Central memory CD4-positive, alpha-beta T cell (primary cell): ENCODE measurements at places on chromosomes 3 and 15.

- no peak for DNase-seq
Observed at GRCh38 chr15:36557364-36557763, 22.1 kb upstream of the CDIN1 start.

GRCh38 chr15:52529341-52529924 lies 753 bp upstream of the MYO5A start:
- no peak for DNase-seq

- no peak for DNase-seq
Observed at GRCh38 chr3:14280326-14280725, 101.7 kb downstream of the LSM3 start.

DNA sequence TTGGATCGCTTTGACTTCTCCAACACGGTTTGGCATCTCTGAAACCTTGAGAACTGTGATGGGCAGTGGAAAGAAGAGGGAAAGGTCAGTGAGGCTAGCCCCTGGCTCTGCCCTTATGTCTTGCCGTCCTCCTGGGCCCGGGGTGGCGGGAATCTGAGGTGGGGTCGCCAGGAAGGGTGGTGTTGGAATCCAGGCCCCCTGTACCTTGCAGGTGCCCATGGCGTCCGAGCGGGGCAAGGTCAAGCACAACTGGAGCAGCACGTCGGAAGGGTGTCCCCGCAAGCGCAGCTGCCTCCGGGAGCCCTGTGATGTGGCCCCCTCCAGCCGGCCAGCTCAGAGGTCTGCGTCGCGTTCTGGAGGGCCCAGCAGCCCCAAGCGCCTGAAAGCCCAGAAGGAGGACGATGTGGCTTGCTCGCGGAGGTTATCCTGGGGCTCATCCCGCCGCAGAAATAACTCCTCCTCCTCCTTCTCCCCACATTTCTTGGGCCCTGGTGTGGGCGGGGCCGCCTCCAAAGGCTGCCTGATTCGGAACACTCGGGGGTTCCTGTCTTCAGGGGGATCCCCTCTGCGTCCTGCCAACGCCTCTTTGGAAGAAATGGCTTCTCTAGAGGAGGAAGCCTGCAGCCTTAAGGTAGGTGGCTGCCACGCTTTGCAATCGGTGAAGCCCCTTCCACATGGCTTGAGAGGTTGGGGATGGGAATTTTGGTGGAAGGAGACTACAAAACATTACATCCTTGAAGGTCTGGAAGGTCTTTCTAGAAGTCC lies 907 bp downstream of the TATDN2 start:
- DNase-seq: peak; percentile 34

DNA sequence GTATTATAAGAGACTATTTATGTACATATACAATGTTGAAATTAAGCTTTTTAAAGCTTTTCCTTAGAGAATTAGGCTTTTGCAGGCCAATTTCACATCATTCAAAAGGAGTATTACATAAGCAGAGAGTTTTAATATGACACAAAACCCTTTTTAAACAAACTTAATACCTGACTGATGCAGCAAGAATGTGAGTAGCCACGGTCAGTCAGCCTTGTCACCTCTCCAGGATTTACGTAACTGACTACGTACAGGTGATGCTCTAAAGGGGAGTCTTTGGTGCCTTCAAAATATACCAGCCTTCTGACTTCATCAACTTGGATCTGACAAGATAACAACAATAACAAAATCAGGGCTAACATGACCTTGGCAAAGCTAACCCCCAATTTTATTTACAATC lies 44.2 kb upstream of the IGDCC4 start:
- DNase-seq: no peak

GRCh38 chr3:99641982-99642381 lies 3.6 kb downstream of the COL8A1 start:
- no peak for DNase-seq

DNA sequence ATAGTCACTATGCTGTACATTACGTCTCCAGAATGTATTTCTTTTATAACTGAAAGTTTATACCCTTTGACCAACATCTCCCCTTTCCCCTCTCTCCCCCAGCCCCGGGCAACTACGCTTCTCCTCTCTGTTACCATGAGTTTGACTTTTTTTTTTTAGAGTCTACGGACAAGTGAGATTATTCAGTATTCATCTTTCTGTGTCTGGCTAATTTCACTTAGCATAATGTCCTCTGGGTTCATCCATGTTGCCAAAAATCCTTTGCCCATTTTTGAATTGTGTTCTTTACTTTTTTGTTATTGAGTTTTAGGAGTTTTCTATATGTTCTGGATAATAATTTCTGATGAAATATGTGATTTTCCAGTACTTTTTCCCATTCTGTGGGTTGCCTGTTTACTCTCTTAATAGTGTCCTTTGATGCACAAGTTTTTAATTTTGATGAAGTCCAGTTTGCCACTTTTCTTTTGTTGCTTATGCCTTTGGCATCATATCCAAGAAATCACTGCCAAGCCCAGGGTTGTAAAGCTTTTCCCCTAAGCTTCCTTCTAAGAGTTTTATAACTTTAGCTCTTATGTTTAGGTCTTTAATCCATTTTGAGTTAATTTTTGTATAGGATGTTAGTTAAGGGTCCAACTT lies 126.7 kb upstream of the NSMCE3 start:
- DNase-seq: no peak

GRCh38 chr3:166405465-166405864 lies 568.2 kb upstream of the BCHE start:
- DNase-seq: no peak

GRCh38 chr3:53588122-53588521 lies 93.7 kb downstream of the CACNA1D start:
- no peak for DNase-seq

DNA sequence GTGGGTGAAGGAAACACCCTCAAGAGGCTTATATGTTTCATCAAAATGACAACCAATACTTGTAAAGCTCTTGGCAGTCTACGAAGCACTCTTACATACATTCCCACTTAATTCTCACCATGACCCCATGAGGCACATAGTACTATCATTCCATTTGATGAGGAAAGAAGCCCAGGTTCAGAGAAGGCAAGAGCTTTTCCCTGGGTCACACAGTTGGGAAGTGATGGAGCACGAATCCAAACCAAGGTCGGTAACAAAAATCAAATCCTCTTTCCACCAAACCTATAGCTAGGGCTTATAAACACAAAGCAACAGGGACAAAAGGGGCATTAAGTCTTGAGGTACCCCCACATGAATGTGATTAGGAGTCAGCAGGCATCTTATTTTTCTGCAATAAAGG lies 187.1 kb downstream of the UACA start:
- no peak for DNase-seq

DNA sequence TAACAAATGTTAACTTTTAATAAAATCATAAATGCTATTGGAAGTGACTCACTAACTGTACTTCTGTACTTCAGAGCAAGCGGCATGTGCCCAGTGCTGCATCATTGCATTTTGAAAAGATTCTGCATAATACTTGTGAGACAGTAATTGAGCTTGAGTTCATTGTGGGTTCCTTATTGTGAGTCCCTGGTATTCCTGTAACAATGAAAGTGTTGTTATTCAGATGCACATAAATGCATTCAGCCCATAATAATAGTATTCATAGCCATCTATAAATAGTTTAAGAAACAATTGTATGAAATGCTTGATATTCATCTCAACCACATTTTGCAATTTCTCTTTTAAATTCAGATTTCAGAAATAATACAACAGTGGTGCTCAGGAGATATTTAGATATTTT lies 976.4 kb downstream of the CADM2 start:
- DNase-seq: no peak

GRCh38 chr15:96392380-96393208 lies 62.1 kb downstream of the NR2F2 start:
- no peak for DNase-seq

DNA sequence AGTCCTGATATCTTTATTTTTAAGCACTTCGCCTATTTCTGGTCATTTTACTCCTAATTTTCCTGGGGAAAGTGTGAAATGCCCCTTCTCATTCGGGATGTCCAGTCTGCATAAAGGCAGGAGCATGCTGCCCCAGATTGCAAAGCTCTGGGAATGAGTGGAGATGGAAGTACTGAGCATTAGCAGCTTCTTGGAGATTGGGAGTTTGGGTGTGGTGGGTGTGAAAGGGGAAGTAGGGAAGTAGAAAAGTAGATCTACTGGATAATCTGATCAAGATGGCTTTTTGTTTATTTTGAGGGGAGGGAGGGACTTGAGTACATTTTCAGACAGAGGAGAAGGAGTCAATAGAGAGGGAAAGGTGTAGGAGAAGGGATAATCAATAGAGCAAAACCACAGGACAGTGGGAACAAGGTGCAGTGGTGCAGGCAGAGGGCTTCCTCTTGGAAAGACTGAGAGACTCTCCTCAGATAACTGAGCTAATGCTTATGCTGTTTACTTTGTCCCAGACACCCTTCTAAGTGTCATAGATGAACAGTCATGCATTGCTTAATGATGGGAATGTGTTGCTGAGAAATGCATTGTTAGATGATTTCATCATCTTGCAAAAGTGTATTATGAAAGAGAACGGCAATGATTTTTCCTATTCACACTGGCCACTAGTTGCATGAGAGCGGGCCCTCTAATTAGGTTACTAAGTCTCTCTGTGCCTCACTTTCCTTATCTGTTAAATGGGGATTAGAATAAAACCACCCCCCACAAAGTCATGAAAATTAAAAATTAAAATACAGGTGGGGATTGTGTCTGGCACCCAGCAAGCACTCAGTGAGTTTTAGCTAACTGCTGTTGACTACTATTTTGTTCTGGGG lies 45.5 kb downstream of the PHLDB2 start:
- no peak for DNase-seq

DNA sequence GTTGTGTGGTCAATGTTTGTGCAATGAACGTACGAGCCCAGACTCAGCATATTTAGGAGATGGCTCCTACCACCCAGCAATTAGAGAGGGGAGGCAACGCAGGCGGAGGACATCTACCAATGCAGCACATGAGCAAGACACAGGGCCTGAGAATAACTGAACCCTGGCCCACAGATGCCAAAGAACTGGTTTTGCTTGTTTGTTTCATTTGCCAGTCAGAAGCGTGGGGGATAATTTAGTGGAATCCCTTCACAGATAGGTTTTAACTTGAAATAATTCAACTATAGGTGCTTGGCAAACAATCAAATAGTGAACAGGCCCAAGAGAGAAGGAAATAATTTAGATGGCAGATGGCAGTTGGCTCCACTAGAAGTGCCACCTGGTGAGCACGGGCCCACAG lies 54.8 kb downstream of the LIPC start:
- DNase-seq: no peak

- DNase-seq: no peak
Observed at GRCh38 chr3:141403576-141403975, 35.3 kb downstream of the ZBTB38 start.

DNA sequence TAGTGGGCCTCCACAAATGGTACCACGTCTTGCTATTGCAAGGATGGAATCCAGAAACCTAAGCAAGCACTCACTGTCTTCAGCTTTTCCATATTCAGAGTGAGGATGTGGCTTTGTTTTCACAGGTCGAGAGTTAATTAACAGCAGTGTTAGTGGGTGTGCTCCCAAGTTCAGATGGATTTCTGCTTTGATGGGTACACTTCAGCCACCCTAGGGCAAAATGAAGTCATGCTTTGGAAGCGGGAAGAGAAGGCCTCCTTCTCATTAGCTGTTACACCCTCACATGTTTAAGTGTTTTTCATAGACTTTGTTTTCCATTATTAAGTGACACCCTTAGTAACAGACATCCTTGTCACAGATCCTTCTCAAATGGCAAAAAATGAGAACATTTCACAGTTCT lies 36.3 kb upstream of the DYNC1LI1 start:
- no peak for DNase-seq

DNA sequence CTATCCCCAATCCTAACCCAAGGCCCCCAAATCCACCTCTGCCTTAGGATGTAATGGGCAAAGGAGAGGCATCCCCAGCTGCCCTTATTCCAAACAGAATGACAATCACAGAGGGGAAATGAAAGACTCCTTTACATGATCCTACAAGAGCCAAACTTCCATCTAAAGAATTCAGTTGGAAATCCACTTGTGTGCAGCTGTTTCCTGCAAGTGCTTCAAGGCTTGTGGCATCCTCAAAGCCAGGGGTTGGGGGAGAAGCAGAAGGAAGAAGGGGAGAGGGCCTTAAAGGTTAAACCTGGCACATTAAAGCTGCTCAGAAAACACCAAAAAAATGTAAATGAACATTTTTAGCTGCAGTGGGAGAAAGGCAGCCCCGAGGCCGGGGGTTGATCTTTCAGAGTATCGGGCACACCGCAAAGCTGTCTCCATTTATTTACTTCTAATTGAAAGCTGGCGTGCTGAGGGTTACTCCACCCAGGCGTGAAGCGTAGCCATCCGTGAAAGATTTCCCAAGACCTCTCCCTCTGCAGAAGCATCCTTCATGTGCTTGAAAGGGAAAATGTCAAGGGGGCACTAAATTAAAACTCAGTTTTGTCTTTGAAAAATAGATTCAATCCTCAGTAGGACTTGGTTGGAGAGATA lies 217.8 kb downstream of the SHQ1 start:
- DNase-seq: no peak

DNA sequence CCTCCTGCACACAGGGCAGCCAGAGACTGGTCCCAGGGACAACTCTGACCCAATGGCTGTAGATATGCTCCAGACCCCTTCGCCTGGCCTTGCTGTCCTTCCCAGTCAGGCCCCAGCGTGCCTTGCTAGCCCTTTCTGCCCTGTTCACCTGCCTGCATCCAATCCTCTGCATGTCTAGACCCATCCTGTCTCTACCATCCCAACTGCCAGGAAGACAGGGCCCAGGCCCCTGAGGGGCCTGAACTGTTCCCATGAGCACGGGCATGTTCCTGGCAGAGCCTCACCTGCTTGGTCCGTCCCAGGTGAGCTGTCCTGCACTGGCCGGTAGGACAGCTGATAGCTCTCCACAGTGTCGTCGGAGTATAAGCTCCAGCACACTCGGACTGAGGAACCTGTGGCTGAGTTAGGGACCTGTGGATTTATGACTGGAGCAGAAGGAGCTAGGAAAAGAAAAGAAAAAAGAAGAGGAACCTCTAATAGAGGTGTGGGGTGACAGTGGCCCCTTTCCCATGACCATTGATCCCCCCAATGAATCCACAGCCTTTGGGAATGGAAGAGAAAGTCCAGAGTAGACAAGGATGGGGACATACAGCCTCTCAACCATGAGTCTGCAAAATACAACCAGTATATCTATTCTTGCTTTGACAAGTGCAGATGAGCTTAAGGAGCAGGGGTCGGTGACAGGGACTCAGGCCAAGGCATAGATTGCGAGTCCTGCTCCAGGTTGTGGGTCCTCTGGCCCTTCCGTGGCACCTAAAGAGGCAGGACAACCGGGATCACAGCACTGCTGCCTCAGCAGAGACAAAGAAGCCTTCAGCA lies 33.9 kb downstream of the FSD2 start:
- DNase-seq: no peak

GRCh38 chr3:119098619-119099222 lies 47.2 kb upstream of the TEX55 start:
- DNase-seq: peak; percentile 28
